ENCODE measurements at places on chromosomes 16 and 17.
A peak's percentile ranks its signal among the peaks of the same experiment; 100 is the strongest.

DNA sequence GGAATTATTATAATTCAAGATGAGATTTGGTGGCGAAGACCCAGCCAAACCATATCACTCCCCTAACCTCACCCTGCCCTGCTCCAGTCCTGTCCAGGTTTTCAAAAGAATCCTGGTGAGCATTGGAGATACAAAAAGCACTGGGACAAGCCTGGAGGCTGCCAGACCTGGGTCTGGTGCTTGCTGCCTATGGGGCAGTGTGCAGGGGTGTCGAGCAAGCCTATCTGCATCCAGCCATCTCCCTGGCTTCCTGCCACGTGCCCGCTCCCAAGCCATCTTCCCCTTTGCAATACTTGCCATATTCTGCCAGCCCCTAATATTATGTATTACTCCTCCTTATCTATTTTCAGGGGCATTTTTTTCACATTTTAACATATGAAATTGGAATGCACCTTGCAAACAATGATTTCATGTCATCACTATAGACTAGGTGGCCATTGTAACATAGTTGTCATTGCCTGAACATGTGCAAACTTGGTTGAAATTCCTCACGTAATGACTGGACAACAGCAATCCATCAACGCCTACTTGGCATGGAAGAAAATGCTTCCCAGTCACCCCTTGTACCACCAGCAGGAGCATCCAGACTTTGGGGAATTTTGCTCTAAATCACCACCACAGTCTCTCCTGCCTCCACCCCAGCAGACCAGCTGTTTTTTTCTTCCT, 8.1 kb upstream of the KDM8 start:
- H3K27ac ChIP-seq: no peak overlapping the region
- peaks cover 22% of the 10 kb centered on the region for H3K27me3 ChIP-seq
- no peaks in the 10 kb centered on the region for H3K36me3 ChIP-seq
- H3K4me1 ChIP-seq: no peaks in the 10 kb centered on the region
- no peak for DNase-seq
- H3K4me3 ChIP-seq: no peak overlapping the region

- no peak for DNase-seq
- no peaks in the 10 kb centered on the region for H3K36me3 ChIP-seq
- H3K27me3 ChIP-seq: peaks cover 31% of the 10 kb centered on the region
These were observed 11.4 kb upstream of the FADS6 start for GRCh38 chr17:74904687-74905409.

DNA sequence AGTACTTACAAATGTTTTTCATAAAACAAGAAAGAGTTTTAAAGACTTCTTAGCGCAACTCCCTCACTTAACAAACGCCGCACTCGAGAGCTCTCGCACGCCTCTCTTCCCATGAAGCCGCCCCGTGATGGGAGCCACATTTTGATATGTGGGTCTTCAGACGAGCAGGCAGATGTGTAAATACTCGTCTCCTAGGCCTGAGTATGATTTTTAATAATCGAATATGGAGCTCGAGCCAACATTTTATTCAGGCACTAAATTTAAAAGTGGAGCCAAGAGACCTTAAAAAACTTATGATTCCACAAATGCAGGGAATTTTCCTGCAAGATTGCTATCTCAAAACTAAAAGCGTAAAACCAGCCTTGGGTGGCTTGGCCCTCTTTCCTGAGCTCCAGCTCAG, 55.4 kb downstream of the IRX6 start:
- H3K27ac ChIP-seq: no peak overlapping the region
- no peak overlapping the region for H3K4me3 ChIP-seq
- no peaks in the 10 kb centered on the region for H3K36me3 ChIP-seq
- H3K4me1 ChIP-seq: no peaks in the 10 kb centered on the region
- no peaks in the 10 kb centered on the region for H3K27me3 ChIP-seq
- no peak for DNase-seq

GRCh38 chr17:57099165-57099564, 14.1 kb downstream of the AKAP1 start:
- no peaks in the 10 kb centered on the region for H3K27me3 ChIP-seq
- DNase-seq: no peak
- no peaks in the 10 kb centered on the region for H3K36me3 ChIP-seq
- H3K4me3 ChIP-seq: no peak overlapping the region
- H3K4me1 ChIP-seq: no peaks in the 10 kb centered on the region

GRCh38 chr17:72101526-72101925, 19.3 kb upstream of the SOX9 start:
- no peaks in the 10 kb centered on the region for H3K27me3 ChIP-seq
- H3K27ac ChIP-seq: no peak overlapping the region
- peaks cover 3% of the 10 kb centered on the region for H3K4me1 ChIP-seq
- H3K4me3 ChIP-seq: no peak overlapping the region
- H3K36me3 ChIP-seq: no peaks in the 10 kb centered on the region

GRCh38 chr17:13212860-13213259, 195.0 kb upstream of the ELAC2 start:
- no peak overlapping the region for H3K27ac ChIP-seq
- no peak for DNase-seq
- H3K36me3 ChIP-seq: no peaks in the 10 kb centered on the region
- no peaks in the 10 kb centered on the region for H3K4me1 ChIP-seq

GRCh38 chr16:57299009-57299718, 14.7 kb upstream of the PLLP start:
- peaks cover 2% of the 10 kb centered on the region for H3K4me1 ChIP-seq
- no peak for DNase-seq
- no peaks in the 10 kb centered on the region for H3K36me3 ChIP-seq
- H3K4me3 ChIP-seq: peak overlapping the region; percentile 64
- H3K27ac ChIP-seq: peak overlapping the region; percentile 19
- peaks cover 7% of the 10 kb centered on the region for H3K27me3 ChIP-seq

GRCh38 chr17:11950771-11951519, 46.3 kb downstream of the ZNF18 start:
- DNase-seq: no peak
- H3K4me1 ChIP-seq: no peaks in the 10 kb centered on the region
- no peak overlapping the region for H3K4me3 ChIP-seq
- no peaks in the 10 kb centered on the region for H3K36me3 ChIP-seq

DNA sequence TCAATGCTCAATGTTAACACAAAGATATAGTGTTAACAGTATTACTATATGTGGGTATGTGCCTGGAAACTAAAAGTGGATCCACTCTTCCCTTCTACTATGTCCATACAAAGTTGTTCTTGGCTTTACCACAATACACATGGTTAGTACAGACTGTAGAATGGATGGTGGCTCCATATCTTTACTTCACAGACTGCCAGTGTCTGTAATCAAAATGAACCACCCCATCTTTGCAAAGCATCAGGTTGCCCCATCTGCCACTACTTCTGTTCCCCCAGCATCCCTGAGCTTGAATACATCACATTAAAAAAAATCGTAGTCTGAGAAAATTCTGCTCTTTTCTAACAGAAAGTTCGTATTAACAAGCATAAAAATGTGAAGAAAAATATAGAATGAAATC, 30.0 kb downstream of the USP32 start:
- peaks cover 8% of the 10 kb centered on the region for H3K4me1 ChIP-seq
- H3K27ac ChIP-seq: peak overlapping the region; percentile 83
- no peak for DNase-seq

DNA sequence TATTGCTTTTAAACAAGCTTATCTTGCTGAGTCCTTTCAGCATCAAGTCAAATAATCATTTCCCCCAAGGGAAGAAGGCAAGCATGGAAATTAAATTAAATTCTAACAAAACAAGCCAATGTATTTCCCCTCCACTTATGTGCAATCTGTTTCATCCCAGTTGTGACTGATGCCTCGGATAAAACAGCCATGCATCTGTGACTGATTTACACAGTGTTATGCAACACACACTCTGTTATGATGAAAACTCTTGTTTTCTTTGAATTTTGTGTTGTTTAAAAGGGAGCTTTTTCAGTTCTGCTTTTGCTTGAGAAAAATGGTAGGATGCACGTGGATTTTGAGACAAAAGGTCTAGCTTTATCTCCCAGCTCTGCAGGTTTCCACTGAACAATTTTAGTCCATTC, 32.6 kb downstream of the TMEM100 start:
- no peaks in the 10 kb centered on the region for H3K36me3 ChIP-seq
- H3K4me1 ChIP-seq: no peaks in the 10 kb centered on the region
- no peaks in the 10 kb centered on the region for H3K27me3 ChIP-seq
- no peak overlapping the region for H3K27ac ChIP-seq

- no peaks in the 10 kb centered on the region for H3K27me3 ChIP-seq
- H3K4me1 ChIP-seq: peaks cover 4% of the 10 kb centered on the region
- H3K36me3 ChIP-seq: no peaks in the 10 kb centered on the region
- no peak for DNase-seq
- H3K27ac ChIP-seq: no peak overlapping the region
These were observed 73.9 kb upstream of the TOB1 start for GRCh38 chr17:50939795-50940684.

DNA sequence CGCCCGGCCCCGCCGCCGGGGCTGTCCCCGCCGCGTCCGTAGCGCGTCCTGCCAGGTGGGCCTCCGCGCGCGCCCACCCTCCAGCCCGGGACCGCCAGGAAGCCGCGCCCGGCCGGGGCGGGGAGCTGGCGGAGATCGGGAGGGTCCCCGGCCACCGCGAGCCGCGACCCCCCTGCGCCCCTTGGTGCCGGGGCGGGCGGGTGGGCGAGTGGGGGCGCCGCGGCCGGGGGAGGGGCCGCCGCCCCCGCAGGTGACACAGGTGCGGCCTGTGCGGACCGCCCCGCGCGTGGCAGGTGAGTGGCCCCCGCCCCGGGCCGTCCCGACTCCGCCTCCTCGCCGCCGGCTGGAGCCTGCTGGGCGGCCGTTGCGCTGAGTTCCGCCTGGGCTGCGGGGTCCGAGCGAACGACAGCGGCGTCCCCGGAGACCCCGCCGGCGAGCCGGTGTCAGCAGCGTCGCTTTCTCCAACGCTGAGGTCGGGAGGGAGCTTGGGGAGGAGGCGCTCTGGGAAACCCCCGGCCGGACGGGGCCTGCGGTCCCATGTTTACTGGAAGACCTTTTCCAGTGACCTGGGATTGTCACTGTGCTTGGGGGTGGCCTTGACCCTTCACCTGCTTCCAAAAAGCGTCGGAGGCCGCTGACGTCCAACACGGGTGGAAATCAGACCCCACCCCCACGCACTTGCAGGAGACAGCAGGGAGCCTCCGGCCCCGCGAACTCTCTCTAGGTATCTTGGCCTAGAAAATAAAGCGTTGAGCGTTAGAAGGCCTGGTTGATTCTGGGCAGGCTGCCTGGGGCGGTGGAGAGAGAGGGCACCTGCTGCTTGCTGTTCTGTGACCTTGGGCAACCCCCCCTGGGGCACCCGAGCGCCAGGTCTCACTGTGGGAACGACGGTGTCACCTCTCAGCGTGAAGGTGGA, 542 bp downstream of the KLHL36 start:
- no peak for DNase-seq
- H3K36me3 ChIP-seq: peaks cover 17% of the 10 kb centered on the region
- peak overlapping the region; percentile 64 for H3K4me3 ChIP-seq
- H3K27me3 ChIP-seq: no peaks in the 10 kb centered on the region

GRCh38 chr17:81676906-81677305, 6.7 kb downstream of the ARL16 start:
- no peaks in the 10 kb centered on the region for H3K4me1 ChIP-seq
- DNase-seq: no peak
- peaks cover 31% of the 10 kb centered on the region for H3K36me3 ChIP-seq
- no peaks in the 10 kb centered on the region for H3K27me3 ChIP-seq

GRCh38 chr16:85168732-85169256, 56.5 kb upstream of the CIBAR2 start:
- H3K27ac ChIP-seq: no peak overlapping the region
- peak; percentile 52 for DNase-seq
- peaks cover 32% of the 10 kb centered on the region for H3K4me1 ChIP-seq

DNA sequence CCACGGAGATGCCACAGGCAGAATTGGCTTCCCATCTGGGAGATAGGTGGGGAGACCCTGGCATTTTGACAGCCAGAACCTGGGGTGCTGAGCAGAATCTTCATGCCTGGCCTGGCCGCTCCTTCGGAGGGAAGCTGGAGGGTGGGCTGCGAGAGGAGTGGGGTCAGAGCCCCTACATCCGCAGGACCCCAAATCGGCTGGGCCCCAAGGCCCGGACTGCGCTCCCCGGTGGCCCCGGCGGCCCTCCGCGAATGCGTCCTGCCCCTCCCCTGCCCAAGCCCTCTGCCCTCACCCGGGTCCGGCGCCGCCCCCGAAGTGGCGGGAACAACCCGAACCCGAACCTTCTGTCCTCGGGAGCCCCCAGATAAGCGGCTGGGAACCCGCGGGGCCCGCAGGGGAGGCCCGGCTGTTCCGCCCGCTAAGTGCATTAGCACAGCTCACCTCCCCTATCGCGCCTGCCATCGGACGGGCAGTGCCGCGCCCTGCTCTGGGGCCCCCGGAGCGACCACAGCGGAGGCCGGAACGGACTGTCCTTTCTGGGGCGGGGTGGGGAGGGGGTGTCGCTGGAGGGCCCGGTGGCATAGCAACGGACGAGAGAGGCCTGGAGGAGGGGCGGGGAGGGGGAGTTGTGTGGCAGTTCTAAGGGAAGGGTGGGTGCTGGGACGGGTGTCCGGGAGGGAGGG, 850 bp upstream of the PNMT start:
- peaks cover 7% of the 10 kb centered on the region for H3K4me1 ChIP-seq
- H3K27ac ChIP-seq: no peak overlapping the region
- peaks cover 2% of the 10 kb centered on the region for H3K36me3 ChIP-seq
- no peak overlapping the region for H3K4me3 ChIP-seq
- DNase-seq: no peak

- no peak overlapping the region for H3K27ac ChIP-seq
- peaks cover 7% of the 10 kb centered on the region for H3K4me1 ChIP-seq
- H3K27me3 ChIP-seq: no peaks in the 10 kb centered on the region
- DNase-seq: peak; percentile 19
- no peak overlapping the region for H3K4me3 ChIP-seq
These were observed 857.4 kb upstream of the GOT2 start for GRCh38 chr16:59591480-59591879.

- H3K36me3 ChIP-seq: no peaks in the 10 kb centered on the region
- H3K27me3 ChIP-seq: no peaks in the 10 kb centered on the region
- DNase-seq: peak; percentile 5
- H3K4me3 ChIP-seq: no peak overlapping the region
These were observed 302.9 kb upstream of the XYLT1 start for GRCh38 chr16:17773698-17774101.

- no peak overlapping the region for H3K4me3 ChIP-seq
- H3K27ac ChIP-seq: no peak overlapping the region
- no peak for DNase-seq
- no peaks in the 10 kb centered on the region for H3K4me1 ChIP-seq
These were observed 20.3 kb downstream of the MSI2 start for GRCh38 chr17:57276621-57277020.

DNA sequence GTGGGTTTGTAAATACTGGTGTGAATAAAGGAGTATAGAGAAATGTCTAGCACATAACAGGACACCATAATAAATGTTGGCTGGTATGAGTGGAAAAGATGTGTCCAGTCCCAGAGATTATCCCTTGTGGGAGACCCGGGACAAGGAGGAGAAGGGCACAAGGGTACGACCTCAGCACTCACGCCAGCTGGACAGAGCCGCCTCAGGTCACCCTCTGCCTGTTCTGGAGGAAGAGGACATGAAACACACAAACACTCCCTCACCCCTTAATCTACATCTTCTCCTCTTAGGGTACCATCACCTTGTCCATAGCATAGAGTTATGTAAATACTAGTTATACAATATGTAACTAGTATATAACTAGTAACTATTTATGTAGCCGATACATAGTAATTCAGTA, 26.8 kb downstream of the DYNLL2 start:
- DNase-seq: no peak
- no peak overlapping the region for H3K4me3 ChIP-seq
- H3K36me3 ChIP-seq: no peaks in the 10 kb centered on the region
- peaks cover 12% of the 10 kb centered on the region for H3K27me3 ChIP-seq
- H3K27ac ChIP-seq: no peak overlapping the region
- H3K4me1 ChIP-seq: no peaks in the 10 kb centered on the region

- H3K36me3 ChIP-seq: no peaks in the 10 kb centered on the region
- no peak overlapping the region for H3K27ac ChIP-seq
- no peak overlapping the region for H3K4me3 ChIP-seq
These were observed 1.8 kb upstream of the WIPI1 start for GRCh38 chr17:68459037-68459639.

Data from IMR-90 (cell line).